Activated CD4-positive, alpha-beta T cell treated with anti-CD3 and anti-CD28 coated beads for 48 hours (primary cell): ENCODE measurements at places on chromosomes 2 and 18.

DNA sequence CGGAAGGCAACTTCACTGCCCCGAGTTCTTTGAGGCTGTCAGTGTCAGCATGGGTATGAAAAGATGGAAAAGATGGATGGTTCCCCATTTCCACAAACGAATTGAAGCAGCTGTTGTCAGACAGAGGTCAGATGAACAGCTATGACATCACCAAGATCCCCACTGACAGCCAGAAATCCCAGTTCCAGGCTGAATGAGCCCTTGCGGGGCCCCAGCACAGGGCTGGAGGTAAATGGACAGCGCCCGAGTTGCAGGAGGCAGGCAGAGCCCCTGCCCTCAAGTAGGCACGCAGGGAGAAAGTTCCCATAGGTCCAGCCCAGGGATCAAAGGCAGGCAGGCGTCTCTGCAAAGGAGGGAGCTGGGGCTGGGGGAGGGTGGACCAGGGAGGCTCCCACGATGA is 169.5 kb upstream of the AGAP1 start:
- no peak for DNase-seq

DNA sequence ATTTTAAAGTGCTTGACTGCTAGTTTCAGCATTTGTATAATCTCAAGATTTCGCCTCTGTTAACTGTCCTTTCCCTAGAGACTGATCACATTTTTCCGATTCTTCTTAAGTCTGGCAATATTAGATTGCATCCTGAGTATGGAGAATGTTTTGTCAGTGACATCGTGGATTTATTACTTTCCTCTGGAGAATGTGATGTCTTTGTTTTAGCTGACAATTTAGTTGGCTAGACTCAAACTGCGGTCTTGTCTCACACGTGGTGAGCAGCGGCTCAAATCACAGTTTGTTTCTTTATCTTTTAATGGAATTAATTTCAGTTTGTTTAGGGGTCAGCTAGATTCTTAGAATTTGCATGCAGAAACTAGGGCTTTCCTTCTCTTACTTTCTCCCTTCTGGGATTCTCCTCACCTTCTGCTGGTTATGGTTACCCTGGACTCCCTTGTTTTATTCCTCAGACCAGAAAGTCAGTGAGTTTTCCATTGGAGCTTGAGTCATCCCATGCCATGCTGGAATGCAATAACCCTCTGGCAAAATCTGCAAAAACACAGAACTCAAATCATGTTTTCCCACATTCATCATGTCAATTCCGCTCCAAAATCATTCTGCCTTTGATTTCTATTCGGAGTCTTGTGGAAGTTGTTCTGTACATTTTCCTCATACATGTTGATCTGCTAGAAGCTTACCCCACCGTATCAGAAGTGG is 327.2 kb upstream of the TRIB2 start:
- no peak for DNase-seq

DNA sequence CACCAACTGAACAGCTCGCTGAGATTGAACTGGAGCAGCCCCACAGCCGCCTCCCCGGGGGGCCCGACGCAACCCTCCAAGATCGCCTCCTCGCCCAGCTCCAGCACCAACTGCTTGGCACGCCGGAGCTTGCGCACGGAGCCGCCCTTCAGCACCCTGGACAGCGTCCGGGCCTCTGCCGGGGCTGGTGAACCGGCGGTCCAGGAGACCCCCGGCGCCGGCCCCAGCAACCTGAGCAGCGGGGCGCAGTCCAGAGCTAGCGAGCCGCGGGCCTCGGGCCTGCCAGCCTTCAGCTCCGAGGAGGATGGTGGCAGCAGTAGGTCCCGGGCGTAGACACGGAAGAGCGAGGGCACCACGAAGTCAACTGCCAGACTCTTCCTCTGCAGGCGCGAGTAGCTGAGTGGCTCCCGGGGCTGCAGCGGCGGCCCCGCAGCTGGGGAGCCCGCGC is 1.2 kb downstream of the ALK start:
- peak; percentile 70 for DNase-seq

- DNase-seq, result no peak
These were observed 5.5 kb upstream of the RMDN2 start for GRCh38 chr2:37919631-37920032.

- DNase-seq, result no peak
These were observed 82.3 kb downstream of the FAM117B start for GRCh38 chr2:202716953-202717597.

- no peak for DNase-seq
These were observed 125.7 kb upstream of the HAAO start for GRCh38 chr2:42918041-42918440.

GRCh38 chr2:75560022-75560767 is 544 bp downstream of the EVA1A start:
- peak; percentile 6 for DNase-seq

DNA sequence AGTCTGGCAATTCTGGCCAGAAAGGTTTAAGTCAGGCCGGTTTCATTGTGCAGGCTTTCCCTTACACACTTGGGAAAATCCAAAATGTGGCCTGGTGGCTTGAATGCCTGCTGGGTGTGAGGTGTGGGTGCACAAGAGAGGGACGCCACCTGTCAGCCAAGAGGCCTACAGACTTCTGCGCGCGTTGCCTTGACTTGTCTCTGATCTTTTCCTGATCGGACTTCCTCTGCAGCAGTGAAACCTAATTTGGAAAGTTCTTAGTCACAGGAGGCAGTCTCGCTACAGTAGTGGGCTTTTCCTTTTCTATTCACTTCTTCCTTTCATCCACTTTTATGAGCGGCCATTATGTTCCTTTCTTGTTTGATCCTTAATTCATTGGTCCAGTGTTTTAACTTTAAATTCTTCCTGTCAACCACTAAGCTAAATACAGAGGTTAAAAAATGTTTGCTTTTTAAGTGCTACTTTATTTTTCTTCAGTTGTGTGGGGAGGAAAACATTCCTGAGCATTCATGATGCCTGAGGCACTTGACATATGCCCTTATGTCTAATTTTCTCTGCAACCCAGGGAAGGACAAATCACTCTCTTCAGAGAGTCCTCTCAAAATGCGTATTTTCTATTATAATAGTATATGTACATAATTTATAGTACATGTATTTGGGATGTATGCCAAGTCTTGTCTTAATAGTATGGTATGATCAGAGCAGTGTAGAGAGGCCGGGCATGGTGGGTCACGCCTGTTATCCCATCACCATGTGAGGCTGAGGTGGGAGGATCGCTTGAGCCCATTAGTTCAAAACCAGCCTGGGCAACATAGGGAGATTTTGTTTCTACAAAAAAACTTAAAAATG is 128.9 kb downstream of the WDSUB1 start:
- DNase-seq, result peak; percentile 8

GRCh38 chr2:11861044-11861443 is 114.6 kb downstream of the LPIN1 start:
- no peak for DNase-seq

- no peak for DNase-seq
These were observed 121.4 kb upstream of the CCDC195 start for GRCh38 chr2:224837558-224837957.

GRCh38 chr2:198376677-198377076 is 572.3 kb downstream of the PLCL1 start:
- no peak for DNase-seq

- no peak for DNase-seq
These were observed 28.6 kb downstream of the ASXL3 start for GRCh38 chr18:33606621-33607020.

DNA sequence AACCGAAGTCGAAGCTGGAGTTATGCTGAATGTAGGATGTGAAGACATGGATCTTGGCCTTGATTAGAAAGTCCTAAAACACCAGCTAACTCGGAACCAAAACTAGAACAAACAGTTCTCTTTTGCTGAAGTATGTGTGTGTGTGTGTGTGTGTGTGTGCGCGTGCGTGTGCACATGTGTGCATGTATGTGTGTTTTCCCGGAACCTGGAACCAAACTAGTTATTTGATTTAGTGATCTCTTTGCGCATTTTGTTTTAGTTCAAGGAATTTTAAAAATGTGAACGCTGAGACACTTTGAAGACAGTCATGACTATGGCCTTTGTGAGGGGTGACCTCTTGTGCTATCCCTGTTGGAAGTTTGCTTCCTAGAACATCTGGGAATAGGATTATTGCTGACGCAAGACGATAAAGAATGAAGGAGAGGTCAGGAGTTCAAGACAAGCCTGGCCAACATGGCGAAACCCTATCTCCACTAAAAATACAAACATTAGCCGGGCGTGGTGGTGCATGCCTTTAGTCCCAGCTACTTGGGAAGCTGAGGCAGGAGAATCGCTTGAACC is 23.8 kb downstream of the FHL2 start:
- no peak for DNase-seq

GRCh38 chr2:240208631-240209211 is 68.3 kb upstream of the OTOS start:
- no peak for DNase-seq

DNA sequence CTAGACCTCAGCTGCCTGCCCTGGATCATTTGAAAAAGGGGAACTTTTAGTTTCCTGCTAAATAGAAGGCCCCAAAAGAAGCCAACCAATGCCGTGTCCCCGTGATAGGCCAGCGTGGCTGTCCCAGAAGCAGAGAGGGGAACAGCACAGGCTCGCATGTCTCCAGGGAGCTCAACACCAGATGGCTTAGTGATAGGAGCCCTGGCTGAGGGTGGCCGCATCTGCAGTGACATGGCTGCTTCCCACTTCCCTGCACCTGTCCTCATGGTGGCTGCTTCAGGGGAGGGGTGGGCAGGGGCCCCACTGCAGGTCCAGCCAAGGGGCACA is 79.6 kb downstream of the MBP start:
- DNase-seq, result no peak

GRCh38 chr2:35522450-35522849 is 833.1 kb upstream of the CRIM1 start:
- DNase-seq, result no peak

GRCh38 chr18:36403896-36404820 is 106.6 kb downstream of the FHOD3 start:
- DNase-seq, result no peak

GRCh38 chr2:28209261-28209691 is 183.4 kb upstream of the FOSL2 start:
- no peak for DNase-seq

DNA sequence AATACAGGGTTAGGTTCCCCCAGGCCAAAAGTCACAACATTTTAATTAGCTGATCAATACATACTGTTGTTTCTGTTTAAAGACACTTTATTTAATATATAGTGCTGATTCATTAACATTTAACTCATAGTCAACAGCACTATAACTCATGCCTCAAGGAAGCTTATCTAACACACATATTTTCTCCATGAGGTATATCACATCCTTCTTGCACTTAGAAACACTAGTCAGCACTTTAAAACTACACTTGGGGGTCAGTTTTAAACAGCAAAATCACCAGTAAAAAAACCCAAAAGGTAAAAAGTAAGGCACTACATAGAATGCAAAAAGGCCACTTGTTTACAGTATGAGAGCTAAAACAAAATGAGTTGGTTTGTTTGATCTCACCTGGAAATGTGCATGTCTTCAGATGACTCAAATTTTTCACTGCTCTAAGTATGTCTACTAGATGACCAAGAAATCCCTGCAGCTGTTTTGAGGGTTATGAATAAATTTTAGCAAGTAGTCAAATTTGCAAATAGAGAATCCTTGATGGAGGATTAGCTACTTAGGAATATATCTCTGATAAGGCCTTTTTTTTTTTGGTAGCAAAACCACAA is 54.1 kb upstream of the EPB41L5 start:
- no peak for DNase-seq

DNA sequence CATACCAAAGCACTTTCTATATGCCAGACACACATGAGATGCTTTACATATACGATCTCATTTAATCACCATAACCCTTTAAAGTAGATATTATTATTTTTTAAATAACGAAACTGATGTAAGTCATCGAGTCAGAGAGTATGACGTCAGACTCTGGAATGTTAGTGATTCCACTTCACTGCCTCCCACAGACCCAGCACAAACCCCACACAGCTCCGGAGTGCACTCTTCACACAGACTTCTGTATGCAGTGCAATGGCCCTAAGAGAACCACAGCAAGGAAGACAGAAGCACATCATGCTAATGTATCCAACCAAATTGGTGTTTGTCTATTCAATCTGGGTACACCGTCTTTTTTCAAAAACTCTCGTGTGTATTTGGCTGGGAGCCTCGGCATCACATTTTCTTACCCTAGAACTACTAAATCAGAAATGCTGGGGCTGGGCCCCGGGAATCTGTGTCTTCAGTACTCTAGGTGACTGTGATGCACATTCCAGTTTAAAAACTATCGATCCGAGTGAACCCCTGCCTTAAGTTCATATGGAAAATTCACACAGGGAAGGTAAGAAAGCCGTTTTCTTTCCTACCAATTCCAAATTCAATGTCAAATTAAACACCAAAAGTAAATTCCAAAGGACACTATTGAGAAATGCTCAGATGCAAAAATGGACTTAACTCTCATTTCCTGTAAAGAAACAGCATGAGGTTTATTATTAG is 117.7 kb upstream of the ACVR1C start:
- no peak for DNase-seq

- no peak for DNase-seq
These were observed 51.6 kb downstream of the LDAH start for GRCh38 chr2:20771299-20771698.

GRCh38 chr18:44796429-44797428 is 116.0 kb downstream of the SETBP1 start:
- no peak for DNase-seq

GRCh38 chr18:4230450-4231168 is 224.5 kb downstream of the DLGAP1 start:
- no peak for DNase-seq
